ENCODE measurements at places on chromosomes 12 and 14.
A peak's percentile ranks its signal among the peaks of the same experiment; 100 is the strongest.

DNA sequence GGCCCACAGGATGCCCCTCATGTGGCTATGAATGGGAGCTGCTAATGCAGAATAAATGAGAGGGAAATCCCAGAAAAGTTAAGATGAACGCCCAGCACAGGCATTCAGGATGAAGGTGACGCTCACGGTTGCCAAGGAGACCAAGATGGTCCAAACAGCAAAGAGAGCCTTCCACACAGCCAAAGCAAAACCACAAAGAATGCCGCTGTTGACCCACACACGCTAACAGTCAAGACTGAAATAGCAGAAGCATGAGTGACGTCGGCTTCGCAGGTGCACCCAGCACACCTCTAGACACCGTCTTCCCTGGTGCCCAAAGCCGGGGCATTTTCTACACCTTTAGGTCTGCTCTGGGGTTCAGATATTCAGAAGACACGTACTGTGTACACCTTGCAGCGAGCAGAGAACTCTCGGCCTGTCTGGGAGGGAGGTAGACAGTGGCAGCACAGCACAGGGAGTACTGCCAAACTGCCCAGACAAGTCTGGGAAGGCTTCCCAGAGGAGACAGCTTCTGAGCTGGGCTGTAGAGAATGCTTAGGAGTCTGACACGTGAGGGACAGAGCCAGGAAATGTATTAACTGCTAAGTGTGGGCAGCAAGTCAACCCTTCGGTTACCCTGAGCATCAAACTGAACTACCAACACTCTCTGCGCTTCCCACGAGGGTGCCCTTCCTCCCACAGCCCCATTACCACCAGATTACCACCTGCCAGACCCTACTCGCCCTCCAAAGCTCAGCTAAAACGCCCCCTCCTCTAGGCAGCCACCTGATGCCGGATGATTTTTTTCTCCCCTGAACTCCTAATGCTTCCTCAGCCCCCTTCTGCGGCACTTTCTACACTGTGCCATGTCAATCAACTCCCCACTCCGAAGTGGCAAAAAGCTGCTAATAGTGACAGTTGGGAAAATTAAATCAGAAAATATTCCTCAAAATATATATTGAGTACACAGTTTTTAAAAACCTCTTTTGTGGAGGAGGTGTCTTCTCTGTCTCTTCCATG lies 50.1 kb downstream of the CCDC88C start:
- no peak for DNase-seq

GRCh38 chr12:39297891-39298290 lies 145.0 kb downstream of the KIF21A start:
- DNase-seq, result no peak

DNA sequence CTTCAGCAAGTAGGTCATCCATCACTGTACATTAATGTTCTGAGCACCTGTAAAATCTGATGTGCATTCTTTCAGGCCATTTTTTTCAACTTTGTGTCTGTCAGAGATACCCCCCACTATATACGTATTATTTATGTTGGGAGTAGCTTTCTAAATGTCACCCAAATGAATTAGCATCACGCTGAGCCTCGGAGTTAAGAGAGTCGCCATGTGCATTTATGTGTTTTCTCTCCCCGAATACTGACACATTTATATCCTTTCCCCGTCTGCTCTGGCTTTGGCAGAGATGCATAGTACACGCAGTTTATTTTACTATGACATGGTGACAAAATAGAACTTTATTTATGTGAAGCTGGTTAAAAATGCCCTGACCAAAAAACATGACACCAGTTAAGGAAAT lies 216.4 kb downstream of the SLC25A21 start:
- DNase-seq, result no peak

DNA sequence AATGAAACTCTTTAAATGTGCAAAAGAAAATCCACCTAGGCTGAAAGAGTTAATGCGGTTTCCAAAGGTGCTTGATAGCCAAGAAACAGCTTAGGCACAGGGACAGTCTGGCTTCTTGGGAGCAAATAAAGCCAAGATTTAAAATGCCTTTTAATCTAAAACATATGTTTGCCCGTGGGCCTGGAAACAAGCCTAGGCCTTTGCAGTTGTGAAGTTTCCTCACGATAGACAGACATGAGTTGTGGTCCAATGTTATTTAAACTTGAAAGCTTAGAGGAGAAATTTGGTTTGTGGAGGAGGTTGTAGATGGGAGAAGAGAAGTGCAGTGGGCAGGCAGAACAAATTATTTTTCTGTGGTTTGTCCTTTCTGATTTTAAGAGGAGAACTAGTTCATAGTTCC lies 29.8 kb downstream of the PROX2 start:
- DNase-seq, result peak; percentile 43

DNA sequence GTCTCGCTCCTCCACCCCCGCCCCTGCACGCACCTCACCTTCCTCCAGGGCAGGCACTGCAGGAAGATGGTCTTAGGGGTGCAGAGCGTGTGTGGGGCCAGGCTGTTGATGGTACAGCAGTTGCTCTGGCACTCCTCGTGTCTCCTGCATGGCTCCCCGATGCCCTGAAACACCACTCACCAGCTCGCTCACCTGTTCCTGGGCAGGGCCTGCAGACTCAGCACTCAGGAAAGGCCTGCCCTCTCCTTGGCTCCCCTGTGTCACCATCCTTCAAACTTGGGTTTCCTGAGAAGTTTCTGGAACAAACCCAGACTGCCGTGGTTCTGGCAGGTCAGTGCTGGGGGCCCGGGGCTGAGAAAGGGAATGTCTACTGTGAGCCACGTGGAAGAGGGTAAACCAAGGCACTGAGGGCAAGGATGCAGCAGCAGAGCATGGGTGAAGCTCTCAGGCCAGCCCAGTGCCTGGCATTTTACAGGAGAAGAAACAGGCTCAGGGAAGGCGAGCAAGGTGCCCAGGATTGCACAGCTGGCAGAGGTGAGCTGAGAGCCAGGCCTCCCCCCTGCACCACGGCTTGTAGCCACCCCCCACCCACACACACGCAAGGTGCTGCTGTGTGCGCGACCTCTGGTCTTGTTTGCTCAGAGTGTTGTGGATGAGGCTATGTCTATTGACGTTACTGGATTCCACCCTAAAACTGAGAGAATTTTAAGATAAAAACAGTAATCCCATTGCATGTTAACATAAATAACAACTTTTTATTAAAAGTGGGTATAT lies 5.5 kb downstream of the LRCOL1 start:
- DNase-seq, result no peak

GRCh38 chr12:79434561-79434960 lies 256.2 kb downstream of the PAWR start:
- no peak for DNase-seq

DNA sequence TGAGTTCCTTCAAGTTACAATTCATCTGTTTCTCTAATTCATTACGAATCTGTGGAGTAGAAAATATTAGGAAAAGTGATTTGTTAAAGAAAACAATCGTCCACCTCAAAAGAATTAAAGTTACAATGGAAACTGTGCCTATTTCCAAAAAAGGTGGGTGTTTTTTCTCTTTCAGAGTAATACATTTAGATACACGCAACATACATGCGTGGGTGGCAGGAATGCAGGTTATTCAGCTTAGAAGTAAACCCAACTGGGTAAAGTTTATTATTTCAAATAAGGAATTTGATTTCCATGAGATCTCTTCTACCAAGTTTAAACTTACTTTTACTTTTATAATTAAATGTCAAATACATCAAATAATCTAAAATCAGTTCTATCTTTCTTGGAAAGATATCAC lies 52.2 kb downstream of the SSH1 start:
- DNase-seq, result no peak

GRCh38 chr12:64145226-64145625 lies 76.9 kb downstream of the KICS2 start:
- no peak for DNase-seq

DNA sequence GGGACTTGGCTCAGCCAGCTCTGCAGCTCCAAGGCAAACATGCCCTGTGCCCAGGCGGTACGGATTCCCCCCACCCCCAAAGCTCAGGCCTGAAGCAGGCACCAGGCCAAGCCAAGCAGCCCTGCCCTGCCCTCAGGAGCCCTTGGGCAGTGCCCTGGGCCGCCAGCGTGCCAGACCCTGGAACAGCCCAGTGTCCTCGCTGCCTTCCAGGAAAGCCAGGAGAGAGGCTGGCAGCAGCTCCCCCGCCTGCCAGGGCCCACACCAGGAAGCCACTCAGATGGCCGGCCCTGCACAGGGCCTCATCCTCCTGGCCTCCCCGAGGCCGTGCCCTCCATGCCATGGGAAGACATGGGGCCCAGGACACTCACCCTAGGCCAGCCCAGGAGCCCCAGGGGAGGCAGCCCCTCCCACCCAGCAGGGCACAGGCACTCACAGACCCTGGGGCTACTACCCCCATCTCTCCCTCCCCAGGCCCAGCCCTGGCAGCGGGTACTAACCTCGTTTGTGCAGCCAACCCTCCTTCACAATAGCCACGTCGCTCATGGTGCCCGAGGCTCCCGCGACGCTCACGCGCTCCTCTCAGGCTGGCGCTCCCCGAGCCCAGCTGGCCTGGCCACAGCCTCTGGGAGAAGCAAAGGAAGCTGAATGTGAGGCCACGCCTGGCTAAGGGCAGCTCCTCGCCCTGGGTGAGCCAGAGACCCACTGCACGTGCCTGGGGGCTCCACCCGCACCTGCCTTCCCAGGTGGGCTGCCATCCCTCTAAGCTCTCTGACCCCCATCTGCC lies 3.3 kb downstream of the AKT1 start:
- no peak for DNase-seq

DNA sequence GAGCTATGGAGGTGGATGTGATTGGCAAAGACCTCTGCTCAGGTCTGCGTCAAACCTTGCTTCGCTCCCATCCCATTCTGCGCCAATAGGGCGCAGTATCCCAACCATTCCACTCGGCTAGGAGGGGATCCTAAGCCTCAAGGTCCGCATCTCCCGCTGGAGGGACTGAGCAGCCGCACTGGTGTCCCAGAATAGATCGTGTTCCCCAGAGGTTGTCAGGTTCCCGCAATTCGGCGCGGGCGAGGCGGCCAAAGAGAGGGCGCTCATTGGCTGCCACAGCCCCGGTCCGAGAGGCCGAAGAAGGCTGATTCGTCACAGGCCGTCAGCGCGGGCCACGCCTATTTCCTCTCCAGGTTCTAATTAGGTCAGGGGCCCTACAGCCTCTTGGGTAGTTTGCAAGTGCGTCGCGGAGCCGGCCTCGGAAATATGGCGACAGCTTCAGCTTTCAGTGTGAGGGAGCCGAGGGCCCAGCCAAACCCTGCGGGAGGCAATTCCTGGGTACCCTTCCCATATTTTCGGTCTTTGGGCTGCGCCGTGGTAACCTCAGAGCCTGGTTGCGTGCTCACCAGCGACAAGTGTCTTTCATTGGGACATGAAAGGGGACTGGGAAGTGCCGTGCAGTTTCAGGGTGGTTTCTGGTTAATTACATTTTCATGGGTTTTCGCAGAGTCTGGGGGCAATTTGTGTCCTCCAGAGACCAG lies 5.0 kb downstream of the OR10AD1 start:
- DNase-seq, result peak; percentile 96

GRCh38 chr12:127025545-127025944 lies 1241.4 kb upstream of the TMEM132C start:
- peak; percentile 17 for DNase-seq

GRCh38 chr12:78095623-78096022 lies 264.9 kb downstream of the NAV3 start:
- DNase-seq, result no peak

DNA sequence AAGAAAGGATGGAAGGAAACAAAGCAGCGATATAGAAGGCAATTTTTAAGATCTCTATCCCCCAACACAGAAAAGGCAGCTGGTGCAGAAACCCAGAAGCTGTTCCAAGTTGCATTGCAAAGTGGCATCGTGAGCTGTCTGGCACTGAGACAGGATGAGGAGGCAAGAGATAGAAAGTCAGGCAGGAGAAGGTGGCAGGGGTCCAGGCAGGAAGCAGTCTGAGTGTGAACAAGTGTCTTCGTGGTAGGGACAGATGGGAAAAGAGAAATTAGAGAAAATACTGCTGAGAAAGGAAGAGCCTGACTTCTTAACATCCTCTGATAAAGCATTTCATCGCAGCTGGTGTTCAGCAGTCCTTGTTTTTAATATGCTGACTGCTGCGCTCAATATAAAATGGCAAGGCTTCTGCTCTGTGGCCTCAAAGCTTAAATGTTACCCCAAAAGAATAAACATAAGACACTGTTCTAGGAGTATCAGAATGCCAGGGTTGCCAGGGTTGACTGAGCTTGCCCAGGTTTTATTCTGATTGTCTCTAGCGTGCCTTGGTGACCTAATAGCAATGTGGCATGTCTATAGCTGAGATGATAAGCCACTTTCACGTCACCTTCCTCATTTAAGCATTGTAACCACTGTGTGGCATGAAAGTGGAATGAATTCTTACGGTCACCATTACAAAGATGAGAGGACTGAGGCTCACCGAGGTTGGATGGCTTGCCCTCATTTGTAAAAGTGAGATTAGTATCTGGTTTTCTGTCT lies 397.6 kb downstream of the NUAK1 start:
- DNase-seq, result peak; percentile 55

DNA sequence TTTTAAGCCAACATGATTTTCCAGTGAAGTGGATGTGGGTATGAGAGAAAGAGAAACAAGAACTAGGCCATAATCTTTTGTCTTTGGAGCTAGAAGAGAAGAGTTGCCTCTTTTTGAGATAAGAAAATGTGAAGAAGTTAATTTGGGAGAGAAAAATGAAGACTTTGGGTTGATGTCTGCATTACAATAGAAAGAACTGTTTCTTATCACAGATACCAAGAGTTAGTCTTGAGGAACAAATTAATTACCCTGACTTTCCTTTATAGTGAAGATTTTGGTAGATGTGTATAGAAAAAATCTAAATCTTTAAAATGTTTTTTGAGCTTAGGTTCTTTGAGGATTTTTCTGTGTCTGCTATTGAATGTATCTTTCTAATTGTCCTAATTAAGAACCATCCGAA lies 4.2 kb downstream of the A2M start:
- DNase-seq, result no peak

- no peak for DNase-seq
These were observed 344.6 kb downstream of the C12orf75 start for GRCh38 chr12:105674871-105675699.

DNA sequence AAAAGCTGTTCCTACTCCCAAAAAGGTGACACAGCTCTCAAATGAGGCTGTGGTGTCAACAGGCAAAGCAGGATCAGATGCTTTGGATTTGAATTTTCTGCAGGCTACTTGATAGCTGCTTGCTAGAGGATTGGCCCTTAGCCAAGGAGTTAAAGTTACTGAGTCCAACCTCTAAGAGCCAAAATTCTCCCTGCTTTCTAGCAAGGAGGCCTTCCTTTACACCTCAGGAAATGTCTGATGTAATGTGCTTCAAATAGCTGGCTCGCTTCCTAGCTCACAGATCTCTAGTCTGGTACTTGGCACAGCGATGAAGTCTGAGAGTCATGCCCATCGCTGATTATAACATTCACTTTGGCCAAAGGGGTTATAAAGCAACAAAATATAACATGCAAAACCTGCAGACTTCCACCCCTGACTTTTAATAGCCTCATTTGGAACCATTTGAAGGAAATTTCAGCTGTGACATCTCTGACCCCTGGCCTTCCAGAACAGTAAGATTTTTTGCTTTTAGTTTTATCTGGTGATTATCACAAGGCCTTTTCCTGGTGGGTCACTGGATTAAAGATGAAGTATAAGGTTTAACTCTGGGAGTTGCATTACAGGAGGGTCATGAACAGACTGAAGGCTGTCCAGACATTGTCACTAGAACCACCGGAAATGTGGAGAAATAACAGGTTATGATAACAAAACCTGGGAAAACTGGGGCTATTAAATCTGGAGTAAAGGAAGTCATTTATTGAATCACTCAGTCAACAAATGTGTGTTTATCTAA lies 189.7 kb downstream of the EPS8 start:
- DNase-seq, result peak; percentile 27

GRCh38 chr12:12683725-12684124 lies 12.3 kb downstream of the GPR19 start:
- no peak for DNase-seq

- DNase-seq, result no peak
These were observed 10.0 kb downstream of the RSRC2 start for GRCh38 chr12:122516544-122517361.

Data from GM03348 (cell line).